Ecto neural progenitor cell (in vitro differentiated cells): ENCODE measurements at places on chromosomes 2 and 18.

GRCh38 chr2:211709389-211709788 lies 829.2 kb downstream of the ERBB4 start:
- DNase-seq, result no peak

DNA sequence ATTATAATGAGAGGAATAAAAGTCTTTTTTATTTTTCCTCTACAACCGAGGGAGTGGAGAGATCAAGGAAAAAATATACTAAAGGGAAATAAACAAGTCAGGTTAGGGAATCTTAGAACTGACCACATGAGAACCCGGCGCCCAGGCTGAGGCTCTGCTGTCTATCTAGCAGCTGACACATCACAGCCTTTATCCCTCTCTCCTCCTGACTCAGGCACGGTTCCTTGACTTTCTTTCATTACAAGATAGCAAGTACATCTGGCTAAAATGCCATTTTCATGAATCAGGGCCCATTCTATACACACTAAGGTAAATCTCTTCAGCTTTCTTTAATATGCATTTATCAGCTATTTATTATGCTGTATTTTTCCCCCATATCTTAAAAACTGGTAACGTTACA lies 296.0 kb downstream of the TMX3 start:
- no peak for DNase-seq

DNA sequence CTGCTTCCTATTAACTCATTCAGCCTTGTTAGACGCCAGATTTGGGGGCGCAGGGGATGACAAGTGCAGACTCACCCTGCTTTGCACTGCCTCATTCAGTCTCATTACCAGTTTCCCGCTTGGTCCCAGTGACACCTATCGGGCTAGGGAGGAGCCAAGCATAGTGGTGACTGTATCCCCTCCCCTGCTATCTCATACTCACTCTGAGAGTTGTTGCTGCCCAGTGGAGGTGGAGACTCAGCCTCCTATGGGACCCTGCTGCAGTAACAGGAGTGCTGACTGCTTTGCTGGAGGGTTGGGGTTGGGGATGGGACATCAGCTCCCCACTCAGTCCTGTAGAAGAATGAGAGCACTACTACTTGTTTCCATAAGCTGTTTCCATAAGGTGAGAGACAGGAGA lies 21.3 kb upstream of the PIK3C3 start:
- DNase-seq, result no peak

DNA sequence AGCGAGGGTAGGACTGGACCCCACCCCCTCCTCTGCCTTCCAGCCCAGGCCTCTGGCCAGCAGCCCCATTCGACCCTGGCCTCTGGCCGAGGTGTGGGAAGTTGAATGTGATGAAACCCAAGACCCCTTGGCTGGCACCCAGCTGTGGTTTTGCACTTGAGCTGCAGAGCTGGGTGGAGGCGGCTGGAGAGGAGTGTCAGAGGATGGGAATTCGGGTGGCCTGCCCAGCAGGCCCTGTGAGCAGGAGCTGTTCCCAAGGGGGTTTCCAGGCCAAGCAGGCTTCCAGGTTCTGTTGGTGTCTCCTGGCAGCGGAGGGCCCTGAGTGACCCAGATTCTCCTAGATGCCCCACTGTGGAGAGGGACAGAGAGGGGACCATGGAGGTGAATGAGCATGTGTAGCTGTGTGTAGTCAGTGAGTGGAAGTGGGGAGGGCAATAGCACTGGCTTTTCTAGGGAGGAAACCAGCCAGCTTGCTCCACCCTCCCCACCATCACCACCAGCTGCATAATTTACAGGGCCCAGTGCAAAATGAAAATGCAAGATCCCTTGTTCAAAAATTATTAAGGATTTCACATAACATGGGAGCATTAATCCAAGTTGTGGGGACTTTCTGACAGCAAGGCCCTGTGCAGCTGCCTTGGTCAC lies 172.2 kb upstream of the HAAO start:
- DNase-seq, result no peak

- DNase-seq, result no peak
Measured at GRCh38 chr2:210072922-210073509, 70.6 kb downstream of the RPE start.

- DNase-seq, result no peak
Measured at GRCh38 chr2:145351864-145352425, 832.0 kb upstream of the ZEB2 start.

GRCh38 chr2:235005603-235006259 lies 53.9 kb downstream of the SH3BP4 start:
- peak; percentile 87 for DNase-seq

GRCh38 chr2:126912201-126912600 lies 13.5 kb downstream of the TEX51 start:
- DNase-seq, result no peak

DNA sequence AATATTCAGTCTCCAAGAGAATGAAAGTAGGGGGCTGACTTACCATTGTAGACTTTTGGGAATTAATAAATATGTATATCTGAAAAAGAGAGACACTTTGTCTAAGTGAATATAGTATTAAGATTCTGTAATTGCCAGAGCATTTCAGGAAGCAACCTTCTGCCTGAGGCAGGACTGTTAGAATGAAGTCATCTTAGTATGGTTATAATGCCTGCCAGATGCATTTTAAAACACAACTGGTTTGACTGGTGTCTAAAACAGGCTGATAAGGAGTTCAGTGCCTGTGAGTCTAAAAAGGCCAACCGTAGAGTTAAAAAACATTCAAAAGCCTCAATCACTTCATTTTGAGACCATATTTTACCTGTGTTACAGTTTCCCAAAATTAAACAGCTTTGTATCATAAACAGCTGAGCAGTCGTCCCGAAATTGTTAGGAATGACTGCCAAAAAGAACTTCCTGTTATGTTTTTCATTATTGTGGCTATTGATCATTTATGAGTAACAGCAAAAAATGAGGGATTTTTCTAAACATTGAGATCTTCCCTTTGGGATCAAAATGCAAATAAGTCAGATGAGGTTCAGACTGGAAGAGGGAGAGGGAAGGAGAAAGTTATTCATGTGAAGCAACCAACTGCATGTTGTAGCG lies 443.9 kb downstream of the PID1 start:
- DNase-seq, result no peak

- DNase-seq, result no peak
Measured at GRCh38 chr2:174957050-174957449, 48.1 kb downstream of the CHN1 start.

DNA sequence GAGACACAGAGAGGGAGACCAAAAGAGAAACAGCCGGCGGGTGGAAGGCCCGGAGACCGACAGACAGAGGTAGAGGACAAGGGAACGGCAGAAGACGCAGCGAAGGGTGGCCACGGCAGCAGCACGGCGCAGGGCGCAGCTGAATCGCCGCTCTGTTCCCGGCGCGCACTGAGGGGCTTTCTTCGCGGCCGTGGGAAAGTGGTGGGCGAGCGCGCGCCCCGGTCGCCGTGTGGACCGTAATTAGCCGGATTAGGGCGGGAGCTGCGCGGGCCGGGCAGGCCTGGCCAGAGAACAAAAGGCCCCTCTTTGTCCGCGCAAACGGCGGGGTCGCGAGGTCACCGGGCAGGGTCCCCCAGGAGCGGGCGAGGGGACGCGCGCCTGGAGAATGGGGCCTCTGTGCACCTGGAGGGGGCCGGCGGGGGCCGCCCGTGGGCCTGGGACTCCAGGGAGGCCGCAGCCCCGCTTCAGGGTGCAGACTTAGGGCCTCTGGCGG lies 158.3 kb downstream of the ZFP36L2 start:
- peak; percentile 91 for DNase-seq

GRCh38 chr2:173828189-173829142 lies 136.7 kb downstream of the SP3 start:
- DNase-seq, result no peak
